Stimulated activated CD4-positive, alpha-beta T cell treated with anti-CD3 and anti-CD28 coated beads, Interleukin-1b, Interleukin-23, amount 100 ng/mL, for 1 hour (primary cell): ENCODE measurements at places on chromosomes 7 and 10.

DNA sequence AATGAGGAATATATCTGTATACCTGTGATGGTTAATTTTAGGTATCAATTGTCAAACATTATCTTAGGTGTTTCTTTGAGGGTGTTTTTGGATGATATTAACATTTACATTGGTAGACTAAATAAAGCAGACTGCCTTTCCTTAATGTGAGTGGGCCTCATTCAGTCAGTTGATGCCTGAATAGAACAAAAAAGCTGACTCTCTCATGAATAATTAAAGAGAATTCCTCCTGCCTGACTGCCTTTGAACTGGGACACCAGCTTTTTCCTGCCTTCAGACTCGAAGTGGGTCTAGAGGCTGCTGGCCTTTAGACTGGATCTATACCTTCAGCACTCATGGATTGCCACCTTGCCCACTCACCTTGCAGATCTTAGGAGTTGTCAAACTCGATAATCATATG, 117.9 kb upstream of the TMEM168 start:
- DNase-seq, result no peak

DNA sequence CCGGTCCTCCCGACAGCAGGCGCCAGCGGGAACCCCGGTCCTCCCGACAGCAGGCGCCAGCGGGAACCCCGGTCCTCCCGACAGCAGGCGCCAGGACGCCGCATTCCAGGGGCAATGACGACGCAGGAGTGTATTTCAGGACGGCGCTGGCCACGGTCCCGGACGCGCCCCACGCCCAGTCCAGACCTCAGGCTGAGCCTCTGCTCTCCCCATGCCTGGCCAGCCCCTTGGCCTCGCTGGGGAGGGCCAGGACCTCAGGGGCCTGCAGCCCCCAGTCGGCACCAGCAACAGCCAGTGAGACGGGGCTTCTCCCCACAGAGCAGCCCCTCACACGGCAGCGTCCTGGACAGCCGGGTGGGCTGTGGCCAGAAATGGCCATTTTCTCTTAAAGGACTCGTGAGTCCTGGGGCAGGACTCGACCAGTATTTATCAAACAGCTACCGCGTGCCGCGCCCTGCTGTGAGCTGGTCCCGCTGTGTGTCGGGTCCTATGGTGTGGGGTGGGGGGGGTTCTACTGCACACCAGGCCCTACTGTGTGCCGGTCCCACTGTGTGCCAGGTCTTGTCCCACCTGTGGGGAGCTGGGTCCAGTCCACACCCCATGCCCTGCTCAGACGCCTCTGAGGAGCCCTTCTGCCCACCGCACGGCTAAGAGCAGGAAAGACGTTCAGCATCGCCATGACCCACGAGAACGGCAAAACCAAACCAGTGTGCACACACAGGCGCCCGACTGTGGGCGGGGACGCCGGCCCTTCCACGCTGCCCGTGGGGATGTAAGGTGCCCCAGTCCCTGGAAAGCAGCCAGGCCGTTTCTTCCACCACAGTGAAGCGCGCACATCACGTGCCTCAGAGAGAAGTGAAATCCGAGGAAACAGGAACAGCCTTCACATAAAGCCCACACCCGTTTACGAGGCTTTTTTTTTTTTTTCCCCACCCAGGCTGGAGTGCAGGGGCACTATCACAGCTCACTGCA, 33.3 kb downstream of the GET4 start:
- DNase-seq, result no peak

DNA sequence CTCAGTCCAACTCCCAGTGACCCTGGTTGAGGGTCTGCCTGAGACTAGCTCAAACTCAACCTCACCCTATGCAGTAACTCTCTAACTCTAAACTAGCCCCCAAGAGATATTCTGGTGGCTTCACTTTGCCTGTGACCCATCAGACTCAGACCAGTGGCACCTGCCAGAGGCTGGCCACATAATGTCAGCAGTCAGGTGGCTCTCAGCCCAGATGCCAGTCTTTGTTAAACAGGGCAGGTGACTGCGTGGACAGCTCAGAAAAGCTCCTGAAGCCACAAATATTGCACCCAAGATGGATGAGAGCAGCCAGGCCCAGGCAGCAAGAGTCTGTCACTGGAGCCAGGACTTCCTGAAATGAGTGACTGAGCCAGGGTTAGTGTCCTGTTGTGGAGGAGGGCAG, 129.7 kb upstream of the TCF7L2 start:
- DNase-seq, result no peak

GRCh38 chr10:116084161-116084560, 188.8 kb downstream of the GFRA1 start:
- DNase-seq, result no peak

- DNase-seq, result no peak
Measured at GRCh38 chr7:27239387-27240014, 3.1 kb upstream of the EVX1 start.

GRCh38 chr7:132882714-132883428, 199.0 kb downstream of the CHCHD3 start:
- no peak for DNase-seq

GRCh38 chr7:151447901-151448260, 7.9 kb upstream of the CRYGN start:
- no peak for DNase-seq

DNA sequence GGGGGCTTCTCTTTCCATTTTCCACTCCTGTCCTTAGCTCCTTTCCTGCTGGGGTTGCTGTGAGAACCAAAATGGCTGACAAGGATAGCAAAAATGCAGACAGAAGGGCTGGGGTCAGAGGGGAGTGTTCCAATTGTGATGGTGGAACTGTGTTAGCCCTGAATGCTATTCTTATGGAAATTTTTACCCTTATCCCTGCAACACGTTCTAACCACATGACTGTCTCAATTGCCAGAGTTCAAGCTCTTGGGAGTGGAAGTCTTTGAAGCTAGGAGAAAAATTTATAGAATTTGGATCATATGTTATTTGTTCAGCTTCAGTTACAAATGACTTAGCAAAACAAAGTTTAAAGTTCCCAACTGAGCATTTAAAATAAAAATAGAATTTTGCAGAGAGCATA, 134.1 kb downstream of the ADCYAP1R1 start:
- DNase-seq, result no peak

DNA sequence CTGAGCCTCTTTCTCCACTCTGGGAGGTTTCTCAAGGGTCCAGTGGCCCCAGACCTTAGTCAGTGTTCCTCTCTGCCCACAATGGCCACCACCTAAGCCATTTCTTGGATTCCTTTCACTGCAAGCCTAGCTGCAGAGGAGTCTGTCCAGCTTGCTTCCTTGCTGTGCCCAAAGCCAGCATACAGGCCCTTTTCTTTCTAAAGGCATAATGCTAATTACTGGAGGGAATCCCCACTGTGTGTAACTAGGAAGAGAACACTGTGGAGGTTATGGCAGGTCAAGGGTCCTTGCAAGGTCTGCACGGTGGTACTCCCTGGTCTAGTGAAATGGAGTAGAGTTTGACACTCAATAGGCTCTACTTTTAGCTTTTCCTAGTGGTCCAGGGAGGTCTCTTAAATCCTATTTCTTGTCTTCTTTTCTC, 70.4 kb upstream of the CC2D2B start:
- DNase-seq, result no peak

DNA sequence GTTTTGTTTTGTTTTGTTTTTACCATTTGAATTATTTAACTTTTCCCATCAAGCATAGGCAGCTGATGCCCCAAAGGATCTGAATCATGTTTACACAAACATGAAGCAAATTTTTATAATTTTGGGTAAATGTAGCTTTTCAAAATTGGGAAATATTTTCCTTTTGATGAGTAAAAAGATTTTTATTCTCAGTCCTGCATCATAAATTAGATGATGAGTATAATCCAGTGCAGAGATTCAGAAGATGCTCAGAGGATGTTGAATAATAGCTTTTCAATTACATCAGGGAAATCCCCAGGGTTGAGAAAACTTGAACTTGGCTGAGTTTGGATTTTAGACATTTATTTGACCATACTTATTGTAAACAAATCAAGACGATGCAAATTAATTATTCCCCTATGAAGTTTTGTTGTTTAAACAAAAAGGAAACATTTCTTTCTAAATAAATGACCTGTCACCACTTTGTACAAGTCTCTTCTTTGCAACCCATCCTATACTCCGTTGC, 121.7 kb downstream of the FAM204A start:
- no peak for DNase-seq

GRCh38 chr10:66642217-66642616, 283.6 kb upstream of the LRRTM3 start:
- DNase-seq, result no peak

GRCh38 chr10:11337516-11337915, 273.9 kb downstream of the USP6NL start:
- no peak for DNase-seq

DNA sequence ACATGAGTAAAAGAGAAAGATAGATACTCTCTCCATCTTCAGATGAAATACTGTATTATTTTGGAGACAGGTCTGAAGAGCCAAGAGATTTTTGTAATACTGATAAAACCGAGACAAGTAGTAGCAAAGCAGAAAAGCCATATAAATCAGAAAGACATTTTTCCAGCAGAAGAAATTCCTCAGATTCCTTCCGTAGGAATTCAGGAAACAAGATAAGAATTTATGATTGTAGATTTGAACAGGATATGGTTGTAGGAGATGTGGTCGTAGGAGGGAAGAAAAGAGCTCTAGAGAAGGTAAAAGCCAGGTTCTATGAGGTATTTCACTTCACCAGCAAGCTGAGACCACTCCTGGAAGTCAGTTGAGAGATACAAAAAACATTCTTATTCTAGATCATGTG, 17.6 kb upstream of the AASS start:
- DNase-seq, result no peak

GRCh38 chr7:85688712-85689111, 501.9 kb upstream of the SEMA3D start:
- no peak for DNase-seq

DNA sequence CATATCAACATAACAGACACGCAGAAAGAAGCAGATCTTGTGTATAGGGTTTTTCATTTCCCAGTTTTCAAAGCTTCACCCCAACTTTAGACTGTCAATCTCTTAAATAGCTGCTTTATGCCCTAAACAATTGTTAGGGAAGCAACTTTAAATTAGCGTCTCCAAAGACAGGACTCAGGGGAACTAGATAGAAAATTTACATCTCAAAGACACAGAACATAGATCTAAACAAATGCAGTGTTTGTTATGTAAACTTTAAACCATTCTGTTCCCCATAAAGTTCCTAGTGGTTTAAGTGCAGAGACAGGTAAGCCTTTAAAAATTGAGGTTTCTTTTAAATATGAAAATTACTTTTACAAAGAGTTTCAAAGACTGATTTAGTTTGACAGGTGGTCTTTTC, 379.2 kb upstream of the GHITM start:
- DNase-seq, result no peak

- no peak for DNase-seq
Measured at GRCh38 chr10:91389636-91390512, 20.3 kb upstream of the HECTD2 start.

GRCh38 chr10:129955601-129956285, 8.3 kb downstream of the EBF3 start:
- no peak for DNase-seq

DNA sequence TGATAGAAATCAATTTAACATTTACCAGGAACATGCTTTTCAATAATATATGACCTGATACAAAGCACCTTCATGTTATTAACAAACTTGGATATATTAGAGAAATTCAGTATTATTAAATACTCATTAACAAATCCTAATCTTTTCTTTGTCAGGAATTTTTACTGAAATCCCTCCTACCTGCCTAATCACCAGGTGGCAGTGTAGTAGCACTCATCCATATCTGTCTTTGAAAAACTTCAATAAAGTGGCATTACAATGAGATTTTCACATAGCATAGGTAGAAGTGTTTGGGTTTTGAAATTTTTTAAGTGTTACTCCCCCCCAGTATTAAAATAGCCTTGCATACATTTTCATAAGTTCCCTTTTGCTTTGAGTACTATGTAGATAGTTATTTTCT, 1246.6 kb upstream of the LRRN3 start:
- no peak for DNase-seq

- no peak for DNase-seq
Measured at GRCh38 chr7:78492146-78492545, 693.6 kb downstream of the PHTF2 start.

GRCh38 chr7:150756858-150757257, 19.6 kb downstream of the GIMAP5 start:
- DNase-seq, result no peak
